ENCODE measurements at places on chromosomes 16 and 17.

GRCh38 chr16:3045758-3046640 is at the start of gene MMP25:
TSS of gene MMP25 (plus strand) at chr16:3046561. CDS start at chr16:3046918, 357 bp downstream.
- DNase-seq, result no peak

DNA sequence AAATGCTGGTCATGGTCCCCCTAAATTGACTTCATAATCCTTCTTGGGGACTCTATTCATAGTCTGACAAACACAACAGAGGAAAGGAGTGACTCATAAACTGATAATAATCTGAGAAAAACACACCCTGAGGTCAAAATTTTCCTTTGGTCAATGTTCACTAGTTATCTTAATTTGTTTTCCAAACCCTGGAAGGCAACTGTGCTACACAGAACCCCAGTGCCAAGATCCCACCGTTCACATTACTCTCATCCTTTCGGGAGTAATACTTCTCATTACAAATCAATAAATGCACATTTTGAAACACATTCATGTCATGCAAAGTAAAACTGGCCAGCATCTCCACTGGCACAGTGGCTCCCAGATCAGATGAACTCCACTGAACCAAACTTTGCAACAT is 23.2 kb downstream of the COIL start:
- no peak for DNase-seq

- DNase-seq, result no peak
Observed at GRCh38 chr17:29412780-29413565, 22.8 kb downstream of the TAOK1 start.

GRCh38 chr16:88329726-88330700 is 52.7 kb upstream of the ZNF469 start:
- DNase-seq, result no peak

- no peak for DNase-seq
Observed at GRCh38 chr17:48995304-48995973, 1.7 kb upstream of the IGF2BP1 start.

DNA sequence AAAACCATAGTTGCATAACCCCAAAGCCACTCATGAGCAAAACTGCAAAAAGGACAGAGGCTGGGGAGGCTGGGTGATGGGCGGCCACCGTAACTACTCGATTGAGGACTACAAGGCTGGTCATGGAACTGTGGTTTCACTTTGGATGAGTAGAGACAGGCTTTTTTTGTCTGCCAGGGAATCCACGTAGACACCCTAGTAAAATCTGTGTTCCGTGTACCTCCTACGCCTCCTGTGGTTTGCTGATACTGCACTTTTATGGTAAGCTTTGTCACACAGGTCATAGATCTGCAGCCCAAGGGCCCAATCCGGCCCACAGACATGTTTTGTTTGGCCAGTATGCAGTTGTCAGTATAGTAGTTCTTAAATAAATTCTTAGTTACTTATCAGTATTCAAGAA is 2.2 kb upstream of the TLCD3B start:
- no peak for DNase-seq

DNA sequence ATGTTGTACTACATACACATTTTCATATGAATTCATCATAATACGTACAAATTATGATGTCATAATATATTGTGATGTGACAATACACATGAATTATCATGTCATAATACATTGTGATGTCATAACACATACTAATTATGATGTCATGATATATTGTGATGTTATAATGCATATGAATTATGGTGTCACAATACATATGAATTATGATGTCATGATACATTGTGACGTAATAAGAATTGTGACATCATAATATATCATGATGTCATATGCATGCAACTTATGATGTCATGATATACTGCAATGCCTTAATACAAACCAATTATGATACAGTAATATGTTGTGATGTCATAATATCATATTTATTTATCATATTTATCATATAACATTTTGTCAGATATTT is 2074.3 kb downstream of the TP53TG3F start:
- no peak for DNase-seq

- DNase-seq, result no peak
Observed at GRCh38 chr17:15261258-15261801, 3.8 kb downstream of the PMP22 start.

GRCh38 chr16:57640612-57641011 is 12.2 kb downstream of the ADGRG1 start:
- no peak for DNase-seq

Measured in activated CD4-positive, CD25-positive, alpha-beta regulatory T cell treated with anti-CD3 and anti-CD28 coated beads, Interleukin-2, amount 50 U/mL, for 16 hours (primary cell).